Mesendoderm (in vitro differentiated cells): ENCODE measurements at places on chromosomes 12 and 14.
A peak's percentile ranks its signal among the peaks of the same experiment; 100 is the strongest.

- no peak for DNase-seq
These were observed 71.0 kb upstream of the CFL2 start for GRCh38 chr14:34785223-34786006.

DNA sequence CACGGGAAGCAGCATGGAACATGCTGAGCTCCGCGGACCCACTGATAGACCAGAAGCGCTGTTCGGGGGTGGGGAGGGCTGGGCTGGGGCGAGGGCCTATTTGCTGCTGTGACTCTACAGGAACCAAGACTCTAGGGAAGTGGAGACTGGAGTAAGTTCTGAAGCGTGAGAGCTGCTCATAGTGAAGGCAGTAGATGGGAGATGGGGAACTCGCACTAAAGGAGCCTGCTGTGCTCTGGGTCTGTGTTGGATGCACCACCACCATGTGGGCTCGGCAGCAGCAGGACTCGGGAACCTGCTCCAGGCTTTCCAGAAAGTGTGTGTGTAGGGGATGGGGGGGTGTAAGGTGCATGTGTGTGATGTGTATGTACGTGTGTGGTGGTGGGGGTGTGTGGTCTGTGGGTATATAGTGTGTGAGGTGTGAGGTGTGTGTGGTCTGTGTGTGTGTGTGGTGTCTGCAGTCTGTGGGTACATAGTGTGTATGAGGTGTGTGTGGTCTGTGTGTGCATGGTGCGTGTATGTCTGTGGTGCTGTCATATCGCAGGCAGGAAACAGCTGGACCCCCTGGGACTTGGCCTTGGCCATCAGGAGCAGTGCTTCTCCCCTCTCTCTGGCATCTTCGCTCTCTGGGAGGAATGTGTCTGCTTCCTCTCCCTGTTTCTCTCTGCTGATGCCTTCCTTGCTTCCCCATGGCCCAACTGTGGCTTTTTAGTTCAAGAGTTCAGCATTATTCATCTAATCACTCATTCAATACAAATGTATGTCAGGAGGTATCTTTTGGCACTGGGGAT is 378.9 kb downstream of the FUT8 start:
- no peak for DNase-seq

DNA sequence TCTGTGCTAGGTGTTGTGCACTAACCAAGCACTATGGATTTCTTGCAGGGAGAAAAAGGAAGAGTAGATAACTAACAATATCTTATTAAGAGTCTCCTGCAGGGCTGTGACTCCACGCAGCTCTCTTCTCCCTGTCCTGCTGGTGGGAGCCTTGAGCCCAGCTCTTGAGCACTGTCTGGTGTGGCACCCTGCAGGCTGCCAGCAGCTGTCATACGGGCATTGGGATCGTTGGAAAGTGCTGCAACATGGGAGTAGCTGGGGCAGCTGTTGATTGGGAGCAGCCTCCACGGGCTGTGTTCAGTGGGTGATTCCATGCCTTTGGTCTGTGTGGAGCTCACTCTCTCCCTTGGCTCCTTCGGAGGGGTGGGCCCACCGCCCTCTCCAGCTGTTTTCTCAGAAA is 125.3 kb downstream of the FBXL14 start:
- DNase-seq: no peak

DNA sequence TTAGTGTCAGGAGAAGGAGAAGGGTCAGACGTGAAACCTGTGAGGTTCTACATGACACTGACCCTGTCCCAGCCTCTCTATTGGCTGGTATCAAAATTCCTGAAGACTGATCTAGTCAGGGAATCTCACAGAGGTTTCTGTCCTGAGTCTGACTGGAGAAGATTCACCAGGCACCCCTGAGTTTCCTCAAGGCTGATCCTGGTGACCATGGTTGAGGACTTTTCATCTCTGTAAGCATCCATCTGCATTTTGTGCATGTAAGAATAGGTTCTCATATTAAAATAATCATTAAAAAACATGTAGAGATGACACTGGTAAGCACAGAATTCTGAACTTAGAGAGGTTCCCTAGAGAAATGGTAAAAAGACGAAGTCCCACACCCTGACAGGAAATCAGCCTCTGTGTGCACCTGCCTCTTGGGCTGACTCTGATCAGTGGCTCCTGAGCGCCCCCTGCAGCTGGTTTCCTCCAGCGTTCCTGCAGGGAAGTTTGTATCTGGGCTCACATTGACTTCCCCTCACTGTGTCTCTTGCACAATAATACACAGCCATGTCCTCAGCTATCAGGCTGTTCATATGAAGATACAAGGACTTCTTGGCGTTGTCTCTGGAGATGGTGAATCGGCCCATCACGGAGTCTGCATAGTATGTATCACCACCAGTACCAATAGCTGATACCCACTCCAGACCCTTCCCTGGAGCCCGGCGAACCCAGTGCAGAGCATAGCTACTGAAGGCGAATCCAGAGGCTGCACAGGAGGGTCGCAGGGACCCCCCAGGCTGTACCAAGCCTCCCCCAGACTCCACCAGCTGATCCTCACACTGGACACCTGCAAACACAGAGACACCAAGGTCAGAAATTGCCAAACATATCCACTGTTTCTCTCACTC is 991.9 kb downstream of the TMEM121 start:
- DNase-seq: no peak

GRCh38 chr12:119673634-119674033 is 5.7 kb downstream of the PRKAB1 start:
- DNase-seq: no peak

GRCh38 chr12:110934093-110934852 is 13.9 kb upstream of the MYL2 start:
- DNase-seq: peak; percentile 94

DNA sequence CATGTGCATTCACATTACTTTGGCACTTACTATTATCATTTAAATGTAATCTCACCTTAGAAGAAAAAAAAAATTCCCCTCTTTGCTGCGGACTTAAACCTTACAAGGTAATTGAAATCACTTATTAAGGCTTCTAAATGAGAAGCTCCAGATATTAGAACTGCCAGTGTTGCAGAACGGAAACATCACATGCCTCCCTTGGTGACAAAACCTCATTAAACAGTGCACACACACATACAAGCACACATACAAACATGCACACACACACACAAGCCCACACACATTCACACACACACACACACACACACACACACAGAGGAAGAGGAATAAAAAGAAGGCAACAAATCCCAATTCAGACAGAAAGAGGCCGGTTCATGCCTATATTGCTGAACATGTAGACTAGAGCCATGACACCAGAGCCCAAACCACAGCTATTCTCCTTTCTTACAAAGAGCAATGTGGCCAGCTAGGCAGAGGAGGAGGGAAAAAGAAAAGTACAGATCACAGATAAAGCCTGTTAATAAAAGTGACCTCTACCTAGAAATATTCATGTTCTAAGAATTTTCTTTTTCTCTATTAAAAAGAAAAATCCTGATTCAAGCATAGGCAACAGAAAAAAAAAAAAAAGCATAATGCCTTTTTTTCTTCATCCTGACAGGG is 405.2 kb upstream of the FLRT2 start:
- DNase-seq: no peak

DNA sequence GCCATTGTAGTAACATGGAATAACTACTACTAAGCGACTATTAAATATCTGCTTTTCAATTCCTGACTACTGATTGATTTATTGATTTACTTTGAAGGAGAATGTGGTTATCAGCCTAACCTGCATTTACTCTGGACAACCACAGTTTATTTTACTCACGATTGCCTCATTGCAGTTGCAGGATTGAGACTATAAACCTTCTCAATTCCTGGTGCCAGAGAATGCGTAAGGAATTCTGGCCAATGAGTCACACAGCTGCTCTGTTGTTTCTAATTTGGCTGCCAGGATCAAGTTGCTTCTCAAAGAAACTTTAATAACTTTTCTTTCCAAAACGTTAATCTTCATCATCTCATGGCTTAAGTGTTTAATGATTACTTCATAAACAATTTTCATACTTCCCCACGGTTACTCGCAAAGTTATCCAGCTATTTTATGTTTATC is 13.1 kb upstream of the TMTC1 start:
- DNase-seq: peak; percentile 73

GRCh38 chr12:68287106-68287505 is 33.7 kb upstream of the IL22 start:
- no peak for DNase-seq

DNA sequence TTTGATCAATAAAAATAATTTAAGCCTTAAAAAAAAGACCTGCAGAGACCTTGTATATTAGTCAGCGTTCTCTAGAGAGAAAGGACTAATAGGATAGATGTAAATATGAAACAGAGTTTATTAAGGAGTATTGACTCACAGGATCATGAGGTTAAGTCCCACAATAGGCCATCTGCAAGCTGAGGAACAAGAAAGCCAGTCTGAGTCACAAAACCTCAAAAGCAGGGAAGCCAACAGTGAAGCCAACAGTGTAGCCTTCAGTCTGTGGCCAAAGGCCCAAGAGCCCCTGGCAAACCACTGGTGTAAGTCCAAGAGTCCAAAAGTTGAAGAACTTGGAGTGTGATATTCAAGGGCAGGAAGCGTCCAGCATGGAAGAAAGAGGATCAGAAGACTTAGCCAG is 66.3 kb downstream of the TBX5 start:
- no peak for DNase-seq

DNA sequence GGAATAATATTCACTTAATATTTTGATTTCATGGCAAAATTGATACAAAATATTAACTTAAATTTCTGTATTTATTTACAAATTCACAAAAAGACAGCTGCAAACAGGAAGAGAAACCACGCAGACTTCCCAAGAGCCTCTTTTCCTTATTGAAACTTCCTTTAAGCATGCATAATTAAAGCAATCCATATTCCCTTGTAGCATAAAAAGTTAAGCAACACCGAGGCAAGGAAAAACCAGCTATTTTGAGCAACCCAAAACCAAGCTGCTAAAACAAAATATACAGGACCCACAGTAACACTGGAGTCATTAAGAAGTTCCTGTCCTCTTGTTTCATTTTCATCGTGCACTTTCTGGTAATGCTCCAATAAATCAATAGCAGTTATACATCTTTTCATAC is 58.0 kb downstream of the EEA1 start:
- DNase-seq: no peak

GRCh38 chr12:58367041-58367440 is 425.7 kb downstream of the ATP23 start:
- no peak for DNase-seq

DNA sequence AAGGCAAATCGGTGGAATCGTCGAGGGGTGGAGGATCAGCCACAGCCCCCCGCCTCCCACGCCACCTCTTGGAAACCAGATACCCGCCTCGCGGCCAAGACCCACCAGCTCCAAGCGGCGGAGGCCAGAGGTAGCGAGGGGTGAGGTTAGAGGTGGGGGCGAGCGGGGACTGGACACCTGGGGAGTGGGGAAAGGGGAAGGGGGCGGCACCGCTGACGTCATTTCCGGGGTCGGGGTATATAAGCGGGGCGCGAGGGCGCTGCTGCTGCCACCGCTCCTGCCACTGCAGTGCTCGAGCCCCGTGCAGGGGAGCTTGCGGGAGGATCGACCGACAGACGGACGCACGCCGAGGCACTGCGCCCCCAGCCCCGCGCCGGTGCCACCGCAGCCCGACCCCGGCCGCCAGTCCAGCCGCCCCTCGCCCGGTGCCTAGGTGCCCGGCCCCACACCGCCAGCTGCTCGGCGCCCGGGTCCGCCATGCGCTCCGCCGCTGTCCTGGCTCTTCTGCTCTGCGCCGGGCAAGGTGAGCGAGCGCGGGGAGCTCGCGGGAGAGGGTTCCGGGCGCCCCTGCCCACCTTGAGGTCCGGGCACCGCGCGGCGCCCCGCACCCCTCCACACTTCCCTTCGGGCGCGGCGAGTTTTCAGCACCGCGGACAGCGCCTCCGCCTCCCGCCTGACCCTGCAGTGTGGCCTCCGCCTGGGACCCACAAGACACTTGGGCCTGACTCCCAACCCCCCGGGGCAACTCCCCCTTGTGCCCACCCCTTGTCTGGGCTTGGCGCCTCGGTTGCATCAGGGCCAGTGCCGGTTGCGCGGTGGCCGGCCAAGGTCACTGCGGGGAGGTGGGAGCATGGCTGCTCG is at the start of gene CHGA:
TSS of gene CHGA (plus strand) at position 268 of the 861 bp plus-strand sequence. CDS start at position 478, 210 bp downstream.
- DNase-seq: peak; percentile 78

DNA sequence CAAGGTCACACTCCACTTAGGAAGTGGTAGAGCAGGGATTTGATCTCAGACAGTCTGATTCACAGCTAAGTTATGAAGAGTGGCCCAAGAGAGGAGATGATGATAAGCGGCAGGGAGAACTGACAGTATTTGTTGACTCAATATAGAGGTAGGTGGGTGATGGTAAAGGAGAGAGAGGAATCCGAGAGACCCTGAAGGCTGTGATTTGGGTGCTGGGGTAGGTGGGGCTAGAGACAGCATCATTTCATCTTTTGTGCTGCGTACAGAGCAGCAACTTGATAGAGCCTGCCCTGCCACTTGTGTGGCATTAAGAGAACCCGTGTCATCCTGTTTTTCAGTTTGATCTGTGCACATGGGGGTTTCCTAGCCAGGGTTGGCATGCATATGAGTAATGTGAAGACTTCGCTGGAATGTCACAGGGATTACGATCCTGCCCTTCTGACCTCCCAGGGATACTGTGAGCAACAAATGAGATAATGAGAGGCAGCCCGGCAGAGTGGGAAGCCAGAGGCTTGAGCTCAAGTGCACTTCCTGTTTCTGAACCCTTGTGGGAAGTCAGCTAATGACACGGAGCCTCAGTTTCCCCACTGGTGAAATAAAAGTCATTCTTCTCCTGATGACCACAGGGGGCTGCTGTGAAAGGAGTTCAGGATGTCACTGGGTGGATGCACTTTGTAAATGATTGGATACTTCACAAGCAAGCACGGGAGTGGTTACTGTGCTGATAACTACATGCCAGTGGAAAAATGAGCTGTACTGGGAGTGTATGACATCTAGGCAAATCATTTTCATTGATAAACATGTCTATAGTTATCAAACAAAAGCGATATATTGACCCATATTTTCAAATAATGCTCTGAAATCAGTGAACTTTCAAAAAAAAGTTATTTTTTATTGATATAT is 59.5 kb upstream of the IGF1 start:
- DNase-seq: peak; percentile 91

GRCh38 chr14:103115845-103116572 is 7.3 kb upstream of the TNFAIP2 start:
- DNase-seq: no peak

DNA sequence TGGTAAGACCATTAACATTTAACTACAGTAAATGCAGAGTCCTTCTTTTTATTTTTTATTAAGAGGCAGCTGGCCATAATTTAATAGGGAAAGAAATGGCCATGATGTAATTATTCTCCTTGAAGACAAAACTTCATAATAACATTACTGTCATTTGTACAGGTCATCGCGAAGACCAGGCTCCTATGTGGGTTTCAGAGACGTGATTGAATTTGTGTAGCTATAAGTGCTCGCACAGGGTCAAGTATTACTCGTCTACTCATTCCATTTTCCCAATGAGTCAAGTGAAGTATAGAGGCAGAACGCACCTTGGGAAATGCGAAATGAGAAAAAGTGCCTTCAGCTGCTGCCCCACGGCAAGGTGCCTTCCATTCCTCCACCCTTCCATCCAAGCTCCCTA is 40.4 kb downstream of the EGLN3 start:
- no peak for DNase-seq
